Bronchial smooth muscle cell (primary cell): ENCODE measurements at places on chromosomes 2 and 18. TPM values are rescaled to one million over a fixed set of nuclear protein-coding genes. Genes with fewer than 3 reads are reported as not detected.

CLIP4 gene
- 50.0 and 61.0 TPM in 2 replicates for total RNA-seq

PROKR1 gene
- not detected in 2 replicates for total RNA-seq

ARHGAP28 gene
- 0.32 and 5.0 TPM in 2 replicates for total RNA-seq

C1QL2 gene
- not detected in 2 replicates for total RNA-seq

SOX11 gene
- not detected in 2 replicates for total RNA-seq

CXCR1 gene
- total RNA-seq: not detected in 2 replicates

TNFAIP6 gene
- total RNA-seq: 37.2 and 86.0 TPM in 2 replicates

SIX2 gene
- not detected in 2 replicates for total RNA-seq

FBXO36 gene
- total RNA-seq: 1.8 and 3.2 TPM in 2 replicates

FAM110C gene
- not detected in 2 replicates for total RNA-seq

SOWAHC gene
- total RNA-seq: 5.0 and 7.7 TPM in 2 replicates

CHRND gene
- total RNA-seq: not detected in 2 replicates

SCN9A gene
- 5.2 and 12.1 TPM in 2 replicates for total RNA-seq

FIGN gene
- 0.63 and 1.6 TPM in 2 replicates for total RNA-seq

GPAT2 gene
- total RNA-seq: 0.79 and 1.0 TPM in 2 replicates

STPG4 gene
- 0.16 TPM in 1 of 2 replicates, not detected in the other for total RNA-seq

LRRFIP1 gene
- 33.6 and 34.3 TPM in 2 replicates for total RNA-seq

PLCL1 gene
- 0.60 and 3.0 TPM in 2 replicates for total RNA-seq

PTPN2 gene
- total RNA-seq: 22.3 and 24.1 TPM in 2 replicates

FSIP2 gene
- total RNA-seq: under 0.01 and 0.16 TPM in 2 replicates

UGT1A9 gene
- total RNA-seq: not detected in 2 replicates
